ENCODE measurements at places on chromosomes 5 and 9.

- DNase-seq = no peak
These were observed 31.2 kb downstream of the STC2 start for GRCh38 chr5:173296737-173297676.

DNA sequence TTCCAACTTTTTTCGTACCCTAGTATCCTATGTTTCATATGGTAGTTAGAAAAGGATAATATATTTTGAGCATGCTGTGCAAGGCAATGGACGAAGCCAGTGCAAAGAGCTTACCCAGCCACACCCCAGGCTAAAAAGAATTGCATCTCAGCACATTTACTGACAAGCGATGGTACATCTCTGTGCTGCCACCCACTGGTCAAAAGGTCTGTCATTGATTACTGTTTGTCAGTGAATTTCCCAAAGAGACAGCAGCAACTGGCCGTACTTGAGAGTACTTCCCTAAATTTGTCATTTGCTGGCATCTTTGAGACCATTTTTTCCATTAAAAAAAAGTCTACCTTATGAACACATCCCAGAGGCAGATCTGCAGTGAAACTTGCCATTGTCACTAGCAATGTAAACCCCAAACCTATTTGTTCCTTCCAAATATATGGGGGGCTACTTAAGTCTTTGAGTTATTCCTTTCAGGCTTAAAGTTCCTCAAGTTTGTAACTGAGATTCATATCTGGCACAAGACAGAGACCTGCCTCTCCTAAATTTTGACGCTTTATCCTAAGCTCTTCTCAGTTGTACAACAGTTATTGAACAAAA, 184.3 kb downstream of the CTNND2 start:
- peak; percentile 67 for DNase-seq

- no peak for DNase-seq
These were observed 651 bp downstream of the TRIM23 start for GRCh38 chr5:65623482-65623881.

DNA sequence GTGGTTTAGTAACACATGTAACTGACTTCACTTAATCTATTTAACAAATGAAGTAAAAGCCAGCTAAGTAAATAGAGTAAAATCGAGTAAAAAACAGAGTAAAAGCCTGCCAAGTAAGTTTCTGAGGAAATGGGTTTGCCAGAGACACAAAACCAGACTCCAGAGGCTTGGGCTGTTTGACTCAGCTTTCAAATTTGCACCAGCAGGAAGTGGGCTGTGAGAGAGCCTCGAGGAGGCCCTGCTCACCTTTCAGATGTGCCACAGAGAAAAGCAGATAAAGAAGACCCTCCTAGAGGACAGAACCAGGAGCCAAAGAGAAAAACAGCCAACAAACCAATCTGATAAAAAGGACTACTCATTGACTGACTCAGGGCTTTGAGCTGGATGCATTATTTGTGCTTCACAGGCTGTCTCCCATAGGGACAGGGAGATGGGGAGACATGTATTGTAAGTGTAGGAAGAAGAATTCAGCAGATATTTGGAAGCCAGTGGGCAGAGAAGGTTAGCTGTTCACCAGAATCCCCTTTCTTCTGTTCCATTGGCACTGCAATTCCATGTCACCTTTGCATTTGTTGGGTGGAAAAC, 14.4 kb upstream of the AMACR start:
- no peak for DNase-seq

GRCh38 chr9:79572608-79573411, 1.0 kb downstream of the TLE4 start:
- peak; percentile 76 for DNase-seq

GRCh38 chr9:135992486-135993408, 31.6 kb upstream of the UBAC1 start:
- peak; percentile 83 for DNase-seq

DNA sequence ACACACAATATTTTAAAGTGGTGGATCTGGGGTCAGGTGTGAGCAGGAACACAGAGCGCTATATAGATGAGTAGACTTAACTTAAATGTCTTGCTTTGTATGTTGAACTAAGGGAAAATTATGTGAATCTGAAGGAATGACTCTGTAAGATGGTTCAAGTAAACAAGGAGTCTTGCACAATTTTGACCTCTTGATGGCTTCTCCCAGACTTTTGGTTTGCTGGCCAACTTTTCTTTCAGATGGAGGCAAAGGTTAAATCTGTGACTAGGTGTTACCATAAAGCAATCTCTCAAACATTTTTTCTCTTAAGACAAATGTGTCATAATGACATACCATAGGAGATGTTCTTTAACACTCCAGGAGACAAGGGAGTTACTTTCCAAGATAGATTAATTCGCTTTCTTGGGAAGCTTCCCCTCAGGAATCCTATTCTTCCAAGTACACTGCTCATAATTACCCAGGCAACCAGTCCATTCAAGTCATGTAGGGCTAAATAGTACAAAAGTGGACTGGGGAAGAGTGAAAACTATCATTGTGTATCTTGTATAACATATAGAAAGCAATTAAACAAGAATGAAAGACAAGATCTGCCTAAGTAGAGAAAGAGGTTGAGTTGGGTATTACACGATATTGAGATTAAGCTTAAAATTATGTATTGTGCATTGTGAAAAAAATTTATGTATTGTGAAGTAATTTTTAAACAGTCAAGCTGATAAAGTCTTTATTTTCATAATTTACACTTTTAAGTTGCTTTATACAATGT, 60.3 kb upstream of the SLC27A6 start:
- DNase-seq = no peak

DNA sequence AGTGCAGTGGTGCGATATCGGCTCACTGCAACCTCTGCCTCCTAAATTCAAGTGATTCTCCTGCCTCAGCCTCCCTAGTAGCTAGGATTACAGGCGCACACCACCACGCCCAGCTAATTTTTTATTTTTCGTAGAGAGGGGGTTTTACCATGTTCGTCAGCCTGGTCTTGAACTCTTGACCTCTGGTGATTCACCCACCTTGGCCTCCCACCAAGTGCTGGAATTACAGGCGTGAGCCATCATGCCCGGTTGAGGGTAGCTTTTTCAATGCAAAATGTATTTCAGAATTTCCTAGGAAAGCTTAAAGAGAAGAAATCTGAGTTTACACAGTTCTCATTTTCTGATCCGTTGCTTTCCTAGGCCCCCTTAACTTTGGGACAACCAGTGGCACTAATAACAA, 15.7 kb downstream of the BDP1 start:
- no peak for DNase-seq
